ENCODE measurements at places on chromosomes 13 and 19. TPM values are rescaled to one million over a fixed set of nuclear protein-coding genes. Genes with fewer than 3 reads are reported as not detected.

DNA sequence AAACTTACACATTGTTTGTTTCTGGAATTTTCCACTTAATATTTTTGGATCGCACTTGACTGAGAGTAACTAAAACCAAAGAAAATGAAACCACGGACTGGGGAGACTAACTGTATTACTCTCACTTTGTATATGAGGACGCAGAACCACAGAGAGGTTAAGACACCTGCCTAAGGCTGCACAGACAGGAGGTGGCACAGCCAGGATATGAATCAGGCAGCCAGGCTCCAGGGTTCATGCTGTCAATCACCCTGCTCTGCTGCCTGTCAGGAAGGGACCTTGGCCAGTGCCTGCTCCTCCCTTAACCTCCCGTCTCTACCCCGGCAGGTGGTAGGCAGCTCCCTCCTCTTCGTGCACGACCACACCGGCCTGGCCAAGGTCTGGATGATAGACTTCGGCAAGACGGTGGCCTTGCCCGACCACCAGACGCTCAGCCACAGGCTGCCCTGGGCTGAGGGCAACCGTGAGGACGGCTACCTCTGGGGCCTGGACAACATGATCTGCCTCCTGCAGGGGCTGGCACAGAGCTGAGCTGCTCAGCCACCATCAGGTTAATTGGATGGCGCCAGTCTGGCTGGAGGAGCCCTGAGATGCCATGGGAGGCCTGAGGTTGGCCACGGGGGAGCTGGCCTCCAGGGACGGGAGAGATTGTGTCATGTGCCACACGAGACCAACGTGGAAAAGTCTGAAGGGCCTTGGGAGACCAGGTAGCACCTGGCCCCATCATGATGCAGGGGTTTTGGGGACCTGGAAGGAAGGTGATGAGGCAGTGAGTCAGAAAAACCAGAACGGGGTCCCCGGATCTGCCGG is 11.0 kb downstream of the ACTMAP start:
- no peak for DNase-seq

DNA sequence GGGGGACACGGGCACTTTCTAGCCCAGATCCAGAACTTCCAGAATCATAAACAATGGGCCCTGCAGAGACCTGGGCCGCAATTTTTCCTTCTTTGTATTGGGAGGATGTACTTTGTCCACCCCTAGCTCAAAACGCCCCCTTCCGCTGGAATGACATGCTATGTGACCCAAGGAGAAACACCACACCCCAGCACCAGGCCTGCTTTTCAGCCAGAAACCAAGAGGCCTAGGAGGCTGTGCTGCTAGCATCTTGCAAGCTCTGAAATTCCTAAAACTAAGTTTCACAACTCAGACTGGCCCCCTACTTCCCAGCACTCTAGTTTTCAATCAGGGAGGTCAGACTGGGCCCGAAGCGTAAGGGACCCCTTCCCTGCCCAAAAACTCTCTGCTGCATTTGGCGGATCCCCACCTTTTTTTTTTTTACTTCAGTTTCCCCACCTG is 538 bp downstream of the LSM4 start:
- DNase-seq: no peak

The TBXA2R gene
- total RNA-seq: 1.7 TPM

GRCh38 chr13:46211116-46211482 is 629 bp upstream of the LRRC63 start:
- DNase-seq: no peak

All from activated naive CD8-positive, alpha-beta T cell treated with anti-CD3 and anti-CD28 coated beads, Interleukin-2, amount 10 ng/mL, durations not matched to agents 7 days and 5 days (primary cell).